Stimulated activated CD8-positive, alpha-beta memory T cell treated with anti-CD3 and anti-CD28 coated beads, Interleukin-4, amount 100 ng/mL, for 1 hour (primary cell): ENCODE measurements at places on chromosomes 2 and 18.

GRCh38 chr18:10432781-10433180 is 21.7 kb upstream of the APCDD1 start:
- no peak for DNase-seq

DNA sequence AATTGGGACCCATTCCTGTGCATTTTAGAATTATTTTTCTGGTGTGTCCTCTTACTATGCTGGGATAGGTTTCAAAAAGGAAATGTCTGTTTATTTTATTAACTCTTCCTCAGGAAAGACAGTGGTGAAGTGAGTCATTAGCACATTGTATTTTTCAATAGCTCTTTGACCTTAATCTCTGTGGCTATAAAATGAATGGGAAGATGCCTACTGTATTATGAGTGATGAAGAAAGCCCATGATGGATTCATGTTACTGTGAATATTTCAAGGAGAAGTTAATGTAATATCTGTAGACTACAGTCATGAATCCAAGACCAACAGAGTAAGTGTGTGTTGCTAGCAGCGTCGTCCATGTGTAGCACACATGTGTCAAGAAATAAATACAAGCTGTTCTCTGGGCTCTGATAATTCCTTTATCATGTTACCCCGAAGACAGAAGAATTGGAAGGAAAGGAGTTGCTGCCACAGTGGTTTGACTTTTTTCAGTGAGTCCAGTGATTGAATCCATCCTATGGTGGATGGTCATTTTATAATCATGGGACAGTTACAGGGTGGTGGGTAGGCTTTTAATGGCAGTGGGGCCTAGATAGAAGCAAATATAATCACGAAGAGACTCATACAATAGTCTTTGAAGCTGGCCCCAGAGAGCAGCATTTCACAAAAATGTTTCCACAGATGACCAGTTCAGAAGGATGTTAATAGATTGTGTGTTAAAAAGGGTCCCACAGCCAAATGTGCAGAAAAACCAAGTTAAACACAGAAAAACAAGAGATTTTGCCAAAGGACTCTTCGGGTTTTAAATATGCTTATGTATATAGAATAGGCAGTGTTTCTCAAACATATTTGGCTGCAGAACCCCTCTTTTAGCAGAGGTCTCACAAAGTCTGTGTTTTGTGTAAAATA is 239.7 kb upstream of the RASGRP3 start:
- no peak for DNase-seq

DNA sequence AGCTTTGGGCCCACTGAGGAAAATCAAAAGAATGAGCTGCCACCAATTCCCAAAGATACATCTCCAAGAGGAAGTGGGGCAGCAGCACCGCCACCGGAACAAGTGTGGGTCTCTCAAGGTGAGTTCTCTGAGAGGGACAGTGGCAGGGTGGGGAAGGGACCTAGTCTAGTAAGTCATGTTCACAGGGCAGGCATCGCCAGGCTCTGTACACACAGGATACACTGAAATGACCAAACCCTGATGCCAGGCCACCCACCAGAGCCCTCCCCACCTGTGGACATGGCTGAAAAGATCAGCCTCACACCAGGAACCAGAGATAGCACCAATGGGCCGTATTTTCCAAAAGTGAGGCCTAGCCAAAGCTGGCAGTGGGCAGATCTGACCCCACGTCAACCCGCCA is 108.2 kb upstream of the SMAD2 start:
- DNase-seq, result no peak

GRCh38 chr18:38198956-38199355 is 633.4 kb upstream of the CELF4 start:
- no peak for DNase-seq

DNA sequence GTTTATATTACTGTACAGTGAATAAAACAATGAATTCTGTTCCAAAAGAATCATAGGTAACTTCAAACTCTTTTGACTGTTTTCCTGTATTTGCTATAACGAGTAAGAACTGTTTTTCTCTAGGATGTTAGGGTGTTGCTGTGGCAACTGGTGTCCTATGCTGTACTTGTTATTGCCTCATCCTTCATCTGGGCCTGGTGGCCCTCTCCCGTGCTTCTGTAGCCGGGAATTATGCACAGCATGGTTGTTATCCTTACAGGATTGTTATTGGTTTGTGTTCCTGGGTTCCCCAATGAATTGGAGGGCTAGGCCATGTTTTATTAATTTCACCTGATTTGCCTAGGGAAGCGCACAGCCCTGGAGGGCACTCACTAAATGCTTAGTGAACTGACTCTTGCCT is 279.2 kb downstream of the PTPRM start:
- no peak for DNase-seq

DNA sequence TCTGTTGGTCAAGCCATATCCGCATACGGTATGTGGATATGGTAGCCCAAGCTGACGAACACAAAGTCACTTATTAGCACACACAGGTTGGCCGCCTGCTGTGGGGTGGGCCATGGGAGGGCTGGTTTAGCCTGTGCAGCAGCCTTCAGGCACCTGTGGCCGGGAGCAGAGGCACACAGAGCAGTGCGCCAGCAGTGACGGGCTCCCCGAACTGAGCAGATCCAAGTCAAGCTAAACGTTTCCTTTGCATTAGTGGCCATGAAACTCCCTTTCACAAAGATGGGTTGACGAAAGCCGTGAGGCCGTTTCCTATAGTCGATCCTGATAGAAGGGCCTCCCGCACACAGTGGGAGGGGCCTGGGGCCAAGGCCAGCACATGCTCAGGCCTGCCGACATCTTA is 72.1 kb downstream of the TSHZ1 start:
- no peak for DNase-seq
